ENCODE measurements at places on chromosomes 16 and 17.

DNA sequence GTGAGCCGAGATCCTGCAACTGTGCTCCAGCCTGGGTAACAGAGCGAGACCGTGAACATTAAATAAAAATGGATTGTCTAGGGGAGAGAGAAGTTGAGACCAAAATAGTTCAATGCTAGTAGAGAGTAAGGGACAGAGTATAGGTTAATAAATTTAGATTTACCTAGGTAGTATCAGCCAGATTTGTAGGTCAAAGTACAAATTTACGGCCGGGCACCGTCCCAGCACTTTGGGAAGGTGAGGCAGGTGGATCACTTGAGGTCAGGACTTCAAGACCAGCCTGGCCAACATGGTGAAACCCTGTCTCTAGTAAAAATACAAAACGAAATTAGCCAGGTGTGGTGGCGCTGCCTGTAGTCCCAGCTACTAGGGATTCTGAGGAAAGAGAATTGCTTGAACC, 12.2 kb upstream of the BMERB1 start:
- DNase-seq = no peak

DNA sequence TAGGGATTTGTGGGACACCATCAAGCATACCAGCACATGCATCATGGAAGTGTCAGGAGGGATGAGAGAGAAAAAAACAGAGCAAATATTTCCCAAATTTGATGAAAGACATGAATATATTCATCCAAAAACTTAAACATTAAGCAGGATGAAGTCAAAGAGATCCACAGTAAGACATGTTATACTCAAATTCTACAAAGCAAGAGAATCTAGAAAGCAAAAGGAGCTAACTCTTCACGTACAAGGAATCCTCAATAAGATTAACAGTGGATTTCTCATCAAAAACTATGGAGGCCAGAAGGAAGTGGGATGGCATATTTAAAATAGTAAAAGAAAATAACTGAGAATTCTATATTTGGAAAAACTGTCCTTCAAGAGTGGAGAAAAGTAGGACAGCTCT, 374.8 kb downstream of the ZFHX3 start:
- DNase-seq = peak; percentile 5

GRCh38 chr16:19228052-19228451, 57.5 kb upstream of the CLEC19A start:
- DNase-seq = no peak

DNA sequence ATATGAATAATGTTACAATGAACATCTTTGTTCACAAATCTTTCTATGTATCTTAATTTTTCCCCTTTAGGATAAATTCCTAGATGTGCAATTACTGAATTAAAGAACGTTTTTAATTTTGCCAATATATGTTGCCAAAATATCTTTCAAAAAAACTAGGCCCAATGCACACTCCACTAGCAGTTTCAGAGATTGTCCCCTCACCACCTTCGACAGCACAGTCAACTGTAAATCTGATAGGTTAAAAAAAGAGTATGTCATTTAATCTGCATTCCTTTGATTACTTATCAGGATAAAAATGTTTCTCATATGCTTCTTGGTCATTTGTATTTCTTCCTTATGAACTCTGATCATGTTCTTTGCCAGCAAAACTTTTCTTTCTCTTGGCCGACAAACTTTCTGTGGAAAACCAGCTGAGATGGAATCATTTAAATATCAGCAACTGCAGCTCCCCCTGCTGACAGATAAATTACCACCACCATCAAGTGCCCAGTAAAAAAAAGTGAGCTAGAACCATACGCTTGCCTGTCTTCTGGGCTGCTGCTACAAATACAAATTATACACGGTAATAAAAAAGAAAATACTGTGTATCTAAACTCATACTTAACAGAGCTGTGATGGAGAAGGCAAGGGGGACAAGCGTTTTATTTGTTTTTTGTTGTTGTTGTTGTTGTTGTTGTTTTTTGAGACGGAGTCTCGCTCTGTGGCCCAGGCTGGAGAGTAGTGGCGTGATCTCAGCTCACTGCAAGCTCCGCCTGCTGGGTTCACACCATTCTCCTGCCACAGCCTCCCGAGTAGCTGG, 19.6 kb upstream of the KANSL1 start:
- peak; percentile 64 for DNase-seq

DNA sequence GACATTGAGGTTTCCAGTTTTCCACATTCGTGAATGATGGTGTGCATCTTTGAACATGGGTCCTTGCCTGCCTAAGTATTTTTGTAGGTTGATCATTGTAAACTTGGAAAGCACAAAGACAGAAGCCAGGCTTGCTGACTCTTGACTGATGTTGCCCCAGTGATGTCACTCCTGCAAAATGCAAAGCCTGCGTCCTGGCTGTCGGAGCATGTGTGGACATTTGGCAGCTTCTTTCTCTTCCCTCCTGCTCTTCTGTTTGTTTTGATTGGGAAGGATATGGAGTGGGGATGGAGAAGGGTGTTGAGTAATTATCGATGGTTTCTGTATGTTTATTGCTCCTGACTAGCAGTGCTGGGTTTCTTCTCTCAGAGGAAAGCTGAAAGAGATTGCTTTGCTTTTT, 3.2 kb downstream of the NDE1 start:
- DNase-seq = peak; percentile 71

- peak; percentile 89 for DNase-seq
Observed at GRCh38 chr17:17036524-17036998, 5.7 kb upstream of the MPRIP start.

DNA sequence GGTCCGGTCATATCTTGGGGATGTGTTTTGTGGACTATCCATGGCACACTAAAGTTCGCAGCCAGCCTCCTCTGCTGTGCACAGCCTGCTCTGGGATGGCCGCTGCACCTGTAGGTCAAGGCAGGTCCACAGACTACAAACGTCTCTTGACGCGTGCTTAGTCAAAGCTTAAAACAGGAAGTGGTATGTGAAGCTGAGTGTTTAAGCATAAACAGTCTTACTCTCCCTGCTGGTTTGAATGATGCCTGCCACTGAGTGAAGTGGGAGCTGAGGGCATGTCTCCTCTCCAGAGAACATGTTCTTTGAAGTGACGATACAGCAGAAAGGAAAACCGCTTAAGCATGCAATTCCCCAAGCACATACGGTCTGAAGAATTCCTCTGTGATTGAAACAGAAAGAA, 365.6 kb downstream of the SLC39A11 start:
- no peak for DNase-seq

DNA sequence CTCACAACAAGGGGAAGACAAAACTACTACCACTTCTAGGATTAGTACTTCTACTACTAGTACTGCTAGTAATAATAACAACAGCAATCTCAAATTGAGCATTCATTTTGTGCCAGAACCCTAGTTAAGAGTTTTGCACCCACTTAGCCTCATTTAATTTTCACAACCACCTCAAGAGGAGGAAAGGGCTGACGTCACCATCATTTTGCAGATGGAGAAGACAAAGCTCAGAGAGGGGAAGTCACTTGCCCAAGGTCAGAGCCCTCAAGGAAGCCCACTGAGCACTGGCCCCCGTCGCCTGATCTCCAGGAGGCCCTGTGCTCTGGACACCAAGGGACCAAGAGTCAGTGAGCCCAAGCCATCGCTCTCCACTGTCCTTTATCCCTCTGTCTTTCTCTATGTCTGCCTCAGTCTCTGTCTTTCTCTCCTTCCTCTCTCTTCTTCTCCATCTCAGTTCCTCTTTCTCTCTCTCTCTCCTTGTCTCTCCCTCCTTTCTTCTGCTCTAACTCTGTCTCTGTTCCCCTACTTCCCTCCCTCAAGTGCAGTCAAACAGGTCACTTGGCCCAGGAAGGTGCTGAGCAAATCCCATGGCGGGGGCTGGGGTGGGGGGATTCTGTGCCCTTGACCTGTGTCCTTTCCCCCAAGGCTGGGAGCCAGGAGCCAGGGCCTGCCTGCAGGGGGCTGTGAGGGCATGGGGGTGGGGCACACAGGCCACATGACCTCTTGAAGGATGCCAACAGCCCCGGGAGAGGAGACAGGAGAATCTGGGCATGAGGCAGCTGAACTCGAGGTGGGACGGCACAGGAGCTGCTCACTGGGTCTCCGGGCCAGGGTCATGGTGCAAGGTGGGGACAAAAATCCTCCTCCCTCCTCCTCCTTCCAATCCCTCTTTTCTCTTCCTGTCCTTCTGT, 11.2 kb upstream of the NGFR start:
- no peak for DNase-seq

GRCh38 chr17:55748841-55749240, 2.0 kb upstream of the PCTP start:
- no peak for DNase-seq

DNA sequence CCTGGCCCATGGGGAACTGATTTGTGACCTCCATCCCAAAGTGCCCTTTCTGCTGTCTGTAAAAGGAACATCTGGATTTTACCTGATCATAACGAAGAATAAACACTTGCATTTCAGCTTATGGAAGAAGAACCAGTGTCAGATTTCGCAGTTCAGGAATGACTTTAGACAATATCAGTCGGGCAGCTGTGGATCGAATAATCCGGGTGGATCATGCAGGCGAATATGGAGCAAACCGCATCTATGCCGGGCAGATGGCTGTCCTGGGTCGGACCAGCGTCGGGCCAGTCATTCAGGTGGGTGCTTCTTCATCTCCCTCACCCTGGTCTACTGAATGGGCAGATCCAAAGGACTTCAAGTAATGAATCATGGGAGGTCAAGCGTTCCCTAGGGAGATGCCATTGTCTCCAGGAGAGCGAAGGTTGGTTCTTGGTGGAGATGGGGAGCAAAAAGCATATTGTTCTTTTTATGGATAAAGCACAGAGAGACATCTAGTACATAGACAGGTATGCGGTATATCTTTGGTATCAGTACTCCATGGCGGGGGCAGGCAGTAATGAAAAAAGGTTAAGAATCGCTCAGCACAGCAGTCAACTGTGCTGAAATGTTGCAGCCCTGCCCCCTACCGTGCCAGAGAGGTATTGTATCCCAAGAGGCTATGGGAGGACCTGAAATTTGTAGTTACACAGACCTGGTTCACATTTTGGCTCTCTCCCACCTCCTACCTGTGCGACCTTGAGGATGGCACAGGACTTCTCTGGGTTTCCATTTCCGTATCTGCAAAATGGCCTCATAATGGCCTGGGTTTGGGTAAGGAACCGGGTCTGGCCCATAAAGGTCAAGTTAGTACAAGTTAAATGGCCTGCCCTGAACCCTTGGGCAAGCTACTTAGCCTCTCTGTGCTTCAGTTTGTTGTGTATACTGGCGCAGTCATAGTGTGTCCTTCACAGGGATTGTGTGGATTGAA, 4.7 kb downstream of the COQ7 start:
- peak; percentile 22 for DNase-seq

DNA sequence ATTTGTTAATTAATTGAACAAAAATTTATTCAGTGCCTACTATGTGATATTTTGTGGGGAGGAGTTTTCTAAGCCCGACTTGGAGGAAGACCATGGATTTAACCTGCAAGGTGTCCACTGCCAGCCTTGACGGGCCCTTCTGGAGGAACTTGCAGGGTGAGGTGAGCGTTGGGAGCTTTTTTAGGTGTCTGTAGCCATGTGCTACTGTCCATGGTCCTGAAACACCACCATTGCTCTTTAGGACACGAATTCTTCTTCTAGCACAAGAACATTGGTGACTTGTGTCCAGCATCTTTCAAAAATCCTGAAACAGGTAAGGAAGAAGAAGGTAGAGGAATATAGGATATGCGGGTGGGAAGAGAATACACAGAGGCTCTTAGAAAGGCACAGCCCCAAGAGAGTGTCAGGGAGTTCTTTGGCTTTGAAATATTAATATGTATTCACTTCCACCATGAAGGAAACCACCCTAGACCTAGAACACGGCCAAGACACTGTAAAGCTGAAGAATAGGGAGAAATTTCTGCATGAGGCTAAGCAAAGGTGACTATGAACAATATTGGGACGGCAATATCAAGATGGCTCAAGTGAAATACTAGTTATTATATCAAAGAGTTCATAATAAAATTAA, 27.9 kb upstream of the OR4D1 start:
- no peak for DNase-seq

- DNase-seq = no peak
Observed at GRCh38 chr16:2004795-2005517, 4.7 kb downstream of the ZNF598 start.

Data from SJSA1 (cell line).